ENCODE measurements at places on chromosomes 6 and 20.

GRCh38 chr6:154558513-154558912 is 48.0 kb upstream of the CNKSR3 start:
- DNase-seq = no peak

GRCh38 chr6:83505356-83505755 is 7.0 kb upstream of the PRSS35 start:
- DNase-seq = no peak

DNA sequence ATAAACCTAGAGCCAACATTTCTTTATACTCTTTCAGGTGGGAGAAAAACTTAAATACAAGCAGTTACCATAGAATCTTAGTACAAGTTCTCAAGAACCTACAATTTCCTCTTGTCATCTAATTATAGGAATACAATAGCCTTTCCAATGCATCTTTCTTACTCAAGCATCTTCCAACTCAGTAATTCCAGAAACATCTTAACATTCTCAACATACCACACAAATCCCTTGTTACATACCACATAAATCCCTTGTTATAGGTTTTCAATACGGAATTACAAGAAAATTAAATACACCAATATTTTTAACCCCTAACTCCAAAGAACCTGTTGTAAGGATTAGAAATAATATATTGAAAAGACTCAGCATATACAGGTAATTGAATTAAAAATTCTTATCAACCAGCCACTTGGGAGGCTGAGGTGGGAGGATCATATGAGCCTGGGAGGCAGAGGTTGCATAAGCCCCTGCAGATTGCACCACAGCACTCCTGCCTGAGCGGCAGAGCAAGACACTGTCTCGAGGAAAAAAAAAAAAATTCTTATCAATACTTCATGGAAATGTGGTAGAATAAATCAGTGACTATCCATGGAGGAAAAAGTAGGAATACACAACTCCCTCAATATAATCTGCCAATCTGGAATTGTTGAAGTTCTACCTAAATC is 127.5 kb upstream of the CCDC28A start:
- DNase-seq = no peak

GRCh38 chr6:157531986-157532365 is 151.0 kb downstream of the ZDHHC14 start:
- DNase-seq = no peak

GRCh38 chr20:35246723-35247122 is 20.2 kb downstream of the MMP24 start:
- no peak for DNase-seq

- DNase-seq = no peak
These were observed 85.7 kb downstream of the NFATC2 start for GRCh38 chr20:51456511-51457509.

- DNase-seq = no peak
These were observed 15.7 kb upstream of the TGM2 start for GRCh38 chr20:38180781-38181180.

- no peak for DNase-seq
These were observed 13.0 kb upstream of the MRPS10 start for GRCh38 chr6:42230345-42231321.

DNA sequence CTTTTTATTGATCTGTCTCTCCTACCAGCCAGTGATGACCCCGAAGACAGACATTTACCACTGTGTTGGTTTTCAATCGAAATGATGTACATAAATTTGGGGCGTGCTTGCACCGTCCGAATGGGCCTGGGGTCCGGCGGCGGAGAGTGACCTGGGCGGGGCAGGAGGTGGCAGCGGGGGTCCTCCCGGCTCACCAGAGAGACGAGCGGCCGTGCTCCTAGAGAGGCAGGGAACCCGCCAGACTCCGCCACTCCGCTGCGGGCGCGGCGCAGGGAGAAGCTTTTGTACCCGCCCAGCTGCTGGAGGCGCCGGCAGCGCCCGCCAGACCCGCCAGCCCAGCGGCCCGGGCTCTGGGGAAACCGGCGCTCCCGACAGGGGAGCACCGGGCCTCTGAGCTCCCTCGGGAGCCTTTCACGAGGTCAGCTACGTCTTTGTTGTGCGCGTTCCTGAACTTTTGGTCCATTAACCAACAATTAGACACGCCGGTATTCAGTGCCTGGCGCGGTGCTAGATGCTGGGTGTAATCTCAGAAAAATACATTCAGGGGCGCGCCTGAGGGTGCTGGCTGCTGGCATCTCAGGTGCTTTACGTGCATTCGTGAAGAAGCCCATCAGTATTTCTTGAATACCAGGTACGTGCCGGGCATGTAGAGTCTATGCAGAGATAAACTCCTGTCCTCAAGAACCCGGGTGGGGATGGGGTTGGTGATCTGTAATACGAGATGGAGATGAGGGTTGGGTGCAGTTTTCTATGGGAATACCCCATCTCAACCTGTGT is at the start of gene PGBD1:
PGBD1 (plus strand) TSS at position 285 of the 777 bp plus-strand sequence. CDS start 2,242 bp downstream, outside the sequence.
- peak; percentile 9 for DNase-seq

GRCh38 chr6:12761376-12762115 is 45.0 kb downstream of the PHACTR1 start:
- no peak for DNase-seq

GRCh38 chr20:24733416-24733815 is 215.7 kb upstream of the CST7 start:
- no peak for DNase-seq

DNA sequence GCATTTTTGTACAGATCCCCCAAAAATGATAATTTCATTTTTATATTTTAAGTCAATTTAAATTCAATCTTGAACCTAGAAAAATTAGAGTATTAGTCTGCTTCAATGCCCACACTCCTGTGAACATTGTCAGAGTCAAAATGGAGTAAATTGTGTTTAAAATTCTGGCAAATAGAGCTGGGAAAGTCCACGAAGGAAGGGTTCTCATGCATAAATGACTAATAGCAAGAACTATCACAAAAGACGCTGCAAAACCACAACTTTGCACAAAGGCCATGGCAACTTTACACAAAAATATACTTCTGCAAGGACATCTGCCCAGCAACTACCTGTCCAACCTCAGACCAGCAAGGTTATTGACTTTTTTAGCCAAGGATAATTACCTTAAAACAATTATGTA is 203.2 kb upstream of the SMLR1 start:
- DNase-seq = no peak
